ENCODE measurements at places on chromosomes 2 and 18.

DNA sequence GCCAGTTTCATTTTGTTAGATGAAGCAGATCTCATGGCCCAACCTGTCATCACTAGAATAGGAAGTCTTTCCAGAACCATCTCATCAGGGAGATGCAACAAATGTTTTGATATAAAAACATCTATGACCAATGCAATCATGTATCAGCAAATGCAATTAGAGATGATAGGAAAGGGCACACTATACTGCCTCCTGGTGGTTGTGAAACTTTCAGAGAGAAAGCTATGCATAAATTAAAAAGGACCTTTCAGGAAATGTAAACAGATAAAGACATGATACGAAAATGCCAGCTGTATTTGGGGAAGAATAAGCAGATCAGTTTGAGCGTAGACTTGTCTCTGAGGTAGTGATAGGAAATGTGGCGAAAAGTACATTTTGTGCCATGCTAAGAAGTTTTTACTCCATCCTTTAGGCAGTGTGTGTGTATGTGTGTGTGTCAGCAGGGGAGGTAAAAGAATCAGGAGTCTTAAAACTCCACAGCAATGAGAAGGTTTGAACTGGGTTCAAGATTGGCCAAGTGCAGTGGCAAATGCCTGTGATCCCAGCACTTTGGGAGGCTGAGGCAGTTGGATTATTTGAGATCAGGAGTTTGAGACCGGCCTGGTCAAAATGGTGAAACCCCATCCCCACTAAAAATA is 479.3 kb downstream of the CPS1 start:
- no peak overlapping the region for H3K27ac ChIP-seq
- H3K4me1 ChIP-seq: no peaks in the 10 kb centered on the region
- no peaks in the 10 kb centered on the region for H3K27me3 ChIP-seq
- no peak overlapping the region for H3K4me3 ChIP-seq
- DNase-seq: no peak
- H3K36me3 ChIP-seq: peaks cover 2% of the 10 kb centered on the region

GRCh38 chr2:157302492-157303099 is 23.0 kb downstream of the ERMN start:
- no peak overlapping the region for H3K4me3 ChIP-seq
- peaks cover 13% of the 10 kb centered on the region for H3K27me3 ChIP-seq
- H3K27ac ChIP-seq: no peak overlapping the region
- no peaks in the 10 kb centered on the region for H3K36me3 ChIP-seq

DNA sequence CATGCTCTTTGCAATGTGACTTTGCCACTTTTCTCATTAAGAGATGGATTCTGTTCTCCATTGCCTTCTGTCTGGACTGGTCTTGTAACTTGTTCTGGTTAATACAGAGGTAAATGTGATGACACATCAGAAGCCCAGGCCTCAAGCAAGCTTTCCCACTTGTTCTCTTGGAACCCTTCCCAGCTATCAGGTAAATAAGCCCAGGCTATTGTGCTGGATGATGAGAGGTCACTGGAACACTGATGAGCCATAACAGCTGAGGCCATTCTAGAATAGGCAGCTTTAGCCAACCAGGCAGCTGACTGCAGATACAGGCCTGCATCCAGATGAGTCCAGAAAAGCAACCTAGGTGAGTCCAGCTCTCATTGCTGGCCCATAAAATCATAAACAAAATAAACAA is 1007.0 kb upstream of the ACVR2A start:
- H3K36me3 ChIP-seq: no peaks in the 10 kb centered on the region
- no peak overlapping the region for H3K27ac ChIP-seq
- no peak for DNase-seq
- H3K4me1 ChIP-seq: no peaks in the 10 kb centered on the region
- no peak overlapping the region for H3K4me3 ChIP-seq

DNA sequence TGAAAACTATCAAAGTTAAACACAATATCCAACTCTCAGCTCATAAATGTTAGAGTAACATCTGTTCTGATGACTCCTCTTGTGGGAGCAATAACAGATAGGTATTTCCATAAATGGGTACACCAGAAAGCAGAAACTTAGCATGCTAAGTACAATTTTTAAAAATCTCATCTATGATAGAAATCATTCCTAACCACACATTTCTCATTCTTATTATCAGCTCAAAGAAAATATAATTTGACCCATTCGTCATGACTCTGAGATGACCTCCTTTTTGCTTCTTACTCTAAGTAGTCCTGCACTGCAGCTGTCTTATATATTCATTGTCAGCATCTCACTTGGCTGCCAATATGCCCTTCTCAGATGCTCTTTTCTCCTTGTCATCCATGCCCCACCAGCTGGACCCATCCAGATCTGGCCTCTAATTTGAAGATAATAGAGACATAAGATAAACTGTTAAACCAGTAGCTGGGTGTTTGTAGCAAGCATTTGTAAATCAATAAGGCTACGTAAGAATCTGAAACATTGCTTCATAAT is 298.3 kb downstream of the KCNS3 start:
- no peak for DNase-seq
- no peaks in the 10 kb centered on the region for H3K36me3 ChIP-seq
- no peak overlapping the region for H3K4me3 ChIP-seq
- no peaks in the 10 kb centered on the region for H3K4me1 ChIP-seq
- H3K27ac ChIP-seq: no peak overlapping the region
- H3K27me3 ChIP-seq: no peaks in the 10 kb centered on the region

GRCh38 chr2:20104900-20105545 is 53.6 kb upstream of the LAPTM4A start:
- no peaks in the 10 kb centered on the region for H3K36me3 ChIP-seq
- peaks cover 55% of the 10 kb centered on the region for H3K27me3 ChIP-seq
- no peak overlapping the region for H3K27ac ChIP-seq
- H3K4me1 ChIP-seq: no peaks in the 10 kb centered on the region
- H3K4me3 ChIP-seq: no peak overlapping the region

GRCh38 chr18:45951016-45951714 is 16.0 kb downstream of the EPG5 start:
- no peak overlapping the region for H3K4me3 ChIP-seq
- no peak for DNase-seq
- no peaks in the 10 kb centered on the region for H3K27me3 ChIP-seq
- H3K4me1 ChIP-seq: peaks cover 17% of the 10 kb centered on the region

DNA sequence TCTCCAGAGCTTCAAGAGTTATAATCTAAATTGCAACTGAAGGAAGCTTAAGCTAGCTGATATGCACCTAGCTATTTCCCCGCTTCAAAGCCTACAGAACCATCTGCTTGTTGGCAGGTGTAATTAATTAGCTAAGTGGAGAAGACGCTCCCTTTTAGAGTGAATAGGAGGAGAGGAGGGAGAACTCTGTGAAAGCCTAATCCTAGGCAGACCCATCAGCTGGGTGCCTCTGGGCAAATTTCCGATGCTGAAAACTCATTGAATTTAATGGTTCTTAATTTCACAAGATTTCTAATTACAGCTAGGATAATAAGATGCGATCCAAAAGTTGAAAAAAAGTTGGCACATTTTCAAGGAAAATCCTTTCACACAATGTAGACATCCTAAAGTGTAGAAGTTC is 735.9 kb downstream of the ERBB4 start:
- H3K4me1 ChIP-seq: no peaks in the 10 kb centered on the region
- H3K27me3 ChIP-seq: no peaks in the 10 kb centered on the region
- H3K4me3 ChIP-seq: no peak overlapping the region
- H3K36me3 ChIP-seq: no peaks in the 10 kb centered on the region
- H3K27ac ChIP-seq: no peak overlapping the region

- no peak overlapping the region for H3K27ac ChIP-seq
- H3K4me1 ChIP-seq: no peaks in the 10 kb centered on the region
Observed at GRCh38 chr2:189142893-189143759, 36.4 kb downstream of the COL5A2 start.

- H3K27me3 ChIP-seq: no peaks in the 10 kb centered on the region
- H3K4me1 ChIP-seq: peaks cover 69% of the 10 kb centered on the region
- H3K4me3 ChIP-seq: no peak overlapping the region
Observed at GRCh38 chr2:32425719-32426141, 68.9 kb downstream of the BIRC6 start.

DNA sequence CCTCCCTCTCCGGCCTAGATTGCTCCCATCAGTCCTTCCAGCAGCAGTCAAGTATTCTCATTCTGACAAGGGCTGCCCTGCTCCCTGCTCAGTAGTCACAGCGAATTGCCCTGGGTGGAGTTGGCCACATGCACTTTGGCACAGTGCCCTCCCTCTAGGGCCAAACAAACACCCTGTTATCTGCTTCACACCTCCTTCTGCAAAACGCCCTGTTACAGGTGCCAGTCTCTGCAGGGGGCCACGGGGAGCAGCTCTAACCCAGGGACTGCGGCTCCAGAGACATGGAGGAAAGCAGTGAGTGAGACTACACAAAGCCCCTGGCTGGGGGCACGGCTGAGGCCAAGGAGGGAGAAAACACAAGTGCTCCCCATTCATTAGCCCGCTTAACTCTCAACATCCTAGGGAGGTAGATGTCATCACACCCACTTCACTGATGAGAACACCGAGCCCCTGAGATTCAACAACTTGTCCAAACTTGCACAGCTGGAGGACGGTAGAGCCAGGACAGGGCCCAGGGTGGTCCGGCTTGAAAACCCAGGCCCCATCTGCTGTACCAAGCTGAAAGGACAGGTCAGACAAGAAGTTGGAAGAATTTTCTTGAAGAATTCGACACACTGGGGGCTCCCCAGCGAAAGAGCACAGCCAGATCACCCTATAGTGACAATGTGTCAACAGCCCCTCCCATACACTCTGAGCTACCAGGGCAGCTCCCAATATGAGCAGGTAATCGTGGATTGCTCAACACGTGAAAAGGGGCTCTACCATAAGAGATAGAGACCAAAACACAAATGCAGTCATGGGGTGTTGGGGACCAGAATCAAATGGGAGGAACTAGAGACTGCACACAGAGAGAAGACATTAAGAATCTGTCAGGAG is 8.7 kb upstream of the TFCP2L1 start:
- H3K27ac ChIP-seq: peak overlapping the region; percentile 32
- peaks cover 12% of the 10 kb centered on the region for H3K27me3 ChIP-seq
- H3K36me3 ChIP-seq: peaks cover 2% of the 10 kb centered on the region
- DNase-seq: peak; percentile 25

DNA sequence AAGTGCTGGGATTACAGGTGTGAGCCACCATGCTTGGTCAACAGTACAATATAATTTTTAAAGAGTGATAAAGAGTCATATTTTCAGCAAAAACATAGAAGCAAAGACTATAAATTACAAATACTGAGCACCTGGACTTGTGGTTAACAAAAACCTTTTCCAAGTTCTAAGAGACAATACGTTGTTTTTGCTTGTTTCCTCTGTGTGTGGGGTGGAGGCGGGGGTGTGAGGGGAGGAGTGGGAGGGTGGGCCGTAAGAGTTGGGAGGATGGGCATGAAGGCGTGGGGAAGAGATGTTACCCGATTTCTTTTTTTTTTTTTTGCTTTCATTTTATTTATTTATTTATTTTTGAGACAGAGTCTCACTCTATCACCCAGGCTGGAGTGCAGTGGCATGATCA is 78.0 kb upstream of the WIPF1 start:
- peaks cover 4% of the 10 kb centered on the region for H3K36me3 ChIP-seq
- H3K27me3 ChIP-seq: no peaks in the 10 kb centered on the region
- H3K4me3 ChIP-seq: peak overlapping the region; percentile 56
- peak overlapping the region; percentile 86 for H3K27ac ChIP-seq
- DNase-seq: no peak

DNA sequence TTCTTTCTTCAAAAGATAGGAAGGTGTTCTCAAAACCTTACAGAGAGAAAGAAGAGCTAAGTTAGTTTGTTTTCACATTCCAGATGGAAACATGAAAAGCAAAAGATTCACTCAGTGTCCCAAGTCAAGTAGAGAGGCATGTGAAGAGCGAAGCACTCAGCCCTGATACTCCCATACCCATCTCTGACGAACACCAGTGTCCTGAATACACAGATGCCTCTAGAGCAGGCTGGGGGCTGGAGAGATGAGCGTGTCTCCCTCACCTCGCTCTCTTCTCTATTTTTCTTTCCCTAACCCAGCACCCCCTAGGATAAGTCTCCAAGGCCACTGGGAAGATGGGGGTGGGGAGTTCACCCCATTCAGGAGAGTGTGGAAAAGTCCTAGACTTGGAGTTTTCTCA is 227.8 kb downstream of the TMEM163 start:
- no peak overlapping the region for H3K4me3 ChIP-seq
- peaks cover 2% of the 10 kb centered on the region for H3K36me3 ChIP-seq
- peaks cover 6% of the 10 kb centered on the region for H3K4me1 ChIP-seq
- H3K27ac ChIP-seq: no peak overlapping the region
- H3K27me3 ChIP-seq: peaks cover 49% of the 10 kb centered on the region

DNA sequence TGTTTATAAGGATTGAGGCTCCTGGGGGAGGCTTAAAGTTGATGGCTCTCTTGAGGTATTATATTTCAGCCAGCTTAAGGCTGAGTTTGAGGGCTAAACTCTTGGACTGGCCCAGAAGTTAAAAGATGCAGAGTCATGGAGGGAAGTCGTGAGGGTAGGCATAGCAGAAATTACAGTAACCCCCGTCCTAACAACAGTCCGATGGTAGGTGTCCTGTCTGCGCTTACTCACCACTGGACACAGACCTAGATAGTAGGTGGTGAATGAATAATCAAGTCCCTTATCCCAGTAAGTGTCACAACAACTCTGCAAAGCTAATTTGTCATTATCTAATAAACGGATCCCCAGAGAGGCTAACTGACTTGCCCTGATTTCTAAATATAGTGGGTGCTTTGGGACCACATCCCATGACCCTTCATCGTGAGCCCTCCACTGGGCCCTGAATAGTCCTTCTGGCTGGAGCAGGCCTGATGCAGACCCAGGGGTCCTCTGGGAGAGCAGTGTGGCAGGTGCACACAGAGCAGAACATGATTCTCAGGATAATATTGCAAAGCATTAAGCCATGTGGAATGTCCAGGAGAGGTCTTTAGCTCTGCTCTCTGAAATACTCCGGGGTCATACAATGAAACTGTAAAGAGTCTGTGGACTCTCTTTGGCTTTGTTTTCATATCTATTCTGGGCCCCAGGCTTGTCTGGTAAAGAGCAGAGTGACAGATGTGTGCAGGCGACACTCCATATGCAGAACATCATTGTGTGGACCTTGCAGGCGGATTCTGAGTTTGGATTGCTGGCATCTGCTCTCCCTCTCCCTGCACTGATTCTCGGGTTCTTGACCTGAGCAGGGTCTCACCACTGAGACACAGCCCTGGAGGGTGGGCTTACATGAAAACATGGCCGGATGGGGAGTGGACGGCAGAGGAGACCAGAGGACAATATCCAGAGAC is 98.1 kb downstream of the RNF144A start:
- H3K4me1 ChIP-seq: peaks cover 32% of the 10 kb centered on the region
- no peaks in the 10 kb centered on the region for H3K27me3 ChIP-seq
- H3K36me3 ChIP-seq: peaks cover 14% of the 10 kb centered on the region

DNA sequence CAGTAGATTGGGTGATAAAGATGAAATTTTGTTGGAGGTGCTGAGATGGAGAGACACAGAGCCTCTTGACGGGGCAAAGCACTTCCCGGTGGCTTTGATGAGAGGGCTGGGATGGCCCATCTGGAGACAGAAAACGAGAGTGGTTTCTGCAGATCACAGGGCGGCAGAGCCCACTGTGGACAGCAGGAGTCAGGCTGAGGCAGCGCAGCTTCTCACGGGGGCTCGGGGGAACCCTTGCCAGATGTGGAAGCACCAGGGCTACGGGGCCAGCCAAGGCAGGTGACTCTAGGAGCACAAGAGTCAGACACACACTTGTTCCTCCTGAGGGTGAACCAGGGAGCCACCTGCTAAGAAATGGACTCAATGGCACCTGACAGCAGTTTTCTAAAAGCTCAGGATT is 78.5 kb downstream of the TPO start:
- no peak overlapping the region for H3K27ac ChIP-seq
- DNase-seq: no peak
- no peak overlapping the region for H3K4me3 ChIP-seq
- no peaks in the 10 kb centered on the region for H3K27me3 ChIP-seq
- H3K4me1 ChIP-seq: no peaks in the 10 kb centered on the region
- H3K36me3 ChIP-seq: no peaks in the 10 kb centered on the region

Measured in central memory CD8-positive, alpha-beta T cell (primary cell).